ENCODE measurements at places on chromosomes 7 and 10.
A peak's percentile ranks its signal among the peaks of the same experiment; 100 is the strongest.

GRCh38 chr7:118151671-118152070 lies 32.3 kb upstream of the LSM8 start:
- no peak for ATAC-seq

- ATAC-seq, result no peak
These were observed 21.9 kb downstream of the SND1 start for GRCh38 chr7:127673902-127674301.

GRCh38 chr7:33157311-33157710 lies 27.9 kb downstream of the BBS9 start:
- ATAC-seq, result no peak

- no peak for ATAC-seq
These were observed 61.9 kb upstream of the CACUL1 start for GRCh38 chr10:118816471-118817168.

GRCh38 chr10:29600067-29600466 lies 34.7 kb downstream of the SVIL start:
- no peak for ATAC-seq

GRCh38 chr7:11191574-11192220 lies 218.0 kb downstream of the PHF14 start:
- ATAC-seq, result no peak

- no peak for ATAC-seq
These were observed 90.7 kb downstream of the CALD1 start for GRCh38 chr7:134870156-134870555.

DNA sequence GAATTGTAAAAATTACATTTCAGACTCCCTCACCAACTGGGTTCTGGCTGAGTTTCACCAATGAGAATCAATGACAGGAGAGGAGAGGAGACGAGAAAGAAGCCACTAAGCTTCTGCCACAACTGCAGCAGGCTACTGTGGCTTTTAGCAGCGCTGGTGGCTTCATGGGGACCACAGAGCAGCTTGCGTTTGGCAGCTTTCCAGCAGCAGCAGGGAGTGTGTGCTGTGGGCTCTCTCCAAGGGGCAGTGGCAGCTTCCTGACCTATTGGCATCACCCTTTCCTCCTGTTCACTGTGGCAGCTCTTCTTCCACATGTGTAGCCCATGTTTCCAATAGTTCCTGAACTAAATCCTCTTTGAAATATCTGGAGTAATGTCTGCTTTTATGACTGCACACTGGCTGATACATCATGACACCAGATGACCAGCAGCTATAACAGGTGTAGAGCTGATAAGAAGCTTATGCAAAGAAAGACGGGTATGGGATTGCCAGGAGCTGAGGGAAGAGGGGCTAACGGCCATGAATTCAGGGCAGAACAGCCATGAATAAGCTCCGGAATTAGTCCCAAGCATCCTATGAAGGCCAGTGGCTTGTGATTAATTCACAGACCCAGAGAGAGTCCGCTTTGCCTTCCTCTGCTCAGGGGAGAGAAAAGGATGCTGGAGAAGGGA lies 46.8 kb downstream of the KCNH2 start:
- ATAC-seq, result no peak

- peak; percentile 59 for ATAC-seq
These were observed at the start of gene INSYN2A for GRCh38 chr10:127196282-127197153. INSYN2A (minus strand) TSS chr10:127196591; CDS start chr10:127176395, 20,196 bp downstream.

DNA sequence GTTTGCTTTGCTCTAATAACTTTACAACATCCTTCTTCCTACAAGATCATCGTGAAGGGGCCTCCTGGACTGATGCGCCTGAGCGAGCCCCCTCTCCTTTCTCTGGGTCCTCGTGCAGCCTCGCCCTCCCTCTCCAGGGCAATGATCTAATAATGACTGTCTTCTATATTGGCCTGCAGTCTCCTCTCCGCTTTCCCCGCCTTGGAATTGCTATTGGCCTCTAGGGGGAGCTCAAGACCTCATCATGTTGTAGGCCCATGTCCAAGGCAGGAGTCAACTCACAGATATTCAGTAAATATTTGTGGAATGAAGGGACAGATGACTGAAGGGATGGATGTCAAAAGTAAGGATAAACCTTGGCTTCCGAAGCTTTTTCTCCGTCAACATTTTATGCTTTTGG lies 1180.3 kb downstream of the TYW1 start:
- no peak for ATAC-seq

GRCh38 chr10:11351801-11352200 lies 259.6 kb downstream of the USP6NL start:
- ATAC-seq, result no peak

DNA sequence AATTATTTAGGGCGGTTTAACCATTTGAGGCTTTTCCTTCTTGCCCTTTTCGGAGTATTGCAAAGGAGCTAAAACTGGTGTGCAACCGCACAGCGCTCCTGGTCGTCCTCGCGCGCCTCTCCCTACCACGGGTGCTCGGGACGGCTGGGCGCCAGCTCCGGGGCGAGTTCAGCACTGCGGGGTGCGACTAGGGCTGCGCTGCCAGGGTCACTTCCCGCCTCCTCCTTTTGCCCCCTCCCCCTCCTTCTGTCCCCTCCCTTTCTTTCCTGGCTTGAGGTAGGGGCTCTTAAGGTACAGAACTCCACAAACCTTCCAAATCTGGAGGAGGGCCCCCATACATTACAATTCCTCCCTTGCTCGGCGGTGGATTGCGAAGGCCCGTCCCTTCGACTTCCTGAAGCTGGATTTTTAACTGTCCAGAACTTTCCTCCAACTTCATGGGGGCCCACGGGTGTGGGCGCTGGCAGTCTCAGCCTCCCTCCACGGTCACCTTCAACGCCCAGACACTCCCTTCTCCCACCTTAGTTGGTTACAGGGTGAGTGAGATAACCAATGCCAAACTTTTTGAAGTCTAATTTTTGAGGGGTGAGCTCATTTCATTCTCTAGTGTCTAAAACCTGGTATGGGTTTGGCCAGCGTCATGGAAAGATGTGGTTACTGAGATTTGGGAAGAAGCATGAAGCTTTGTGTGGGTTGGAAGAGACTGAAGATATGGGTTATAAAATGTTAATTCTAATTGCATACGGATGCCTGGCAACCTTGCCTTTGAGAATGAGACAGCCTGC lies 3.1 kb downstream of the FZD1 start:
- no peak for ATAC-seq

- no peak for ATAC-seq
These were observed 77.4 kb downstream of the EPC1 start for GRCh38 chr10:32269343-32270100.

DNA sequence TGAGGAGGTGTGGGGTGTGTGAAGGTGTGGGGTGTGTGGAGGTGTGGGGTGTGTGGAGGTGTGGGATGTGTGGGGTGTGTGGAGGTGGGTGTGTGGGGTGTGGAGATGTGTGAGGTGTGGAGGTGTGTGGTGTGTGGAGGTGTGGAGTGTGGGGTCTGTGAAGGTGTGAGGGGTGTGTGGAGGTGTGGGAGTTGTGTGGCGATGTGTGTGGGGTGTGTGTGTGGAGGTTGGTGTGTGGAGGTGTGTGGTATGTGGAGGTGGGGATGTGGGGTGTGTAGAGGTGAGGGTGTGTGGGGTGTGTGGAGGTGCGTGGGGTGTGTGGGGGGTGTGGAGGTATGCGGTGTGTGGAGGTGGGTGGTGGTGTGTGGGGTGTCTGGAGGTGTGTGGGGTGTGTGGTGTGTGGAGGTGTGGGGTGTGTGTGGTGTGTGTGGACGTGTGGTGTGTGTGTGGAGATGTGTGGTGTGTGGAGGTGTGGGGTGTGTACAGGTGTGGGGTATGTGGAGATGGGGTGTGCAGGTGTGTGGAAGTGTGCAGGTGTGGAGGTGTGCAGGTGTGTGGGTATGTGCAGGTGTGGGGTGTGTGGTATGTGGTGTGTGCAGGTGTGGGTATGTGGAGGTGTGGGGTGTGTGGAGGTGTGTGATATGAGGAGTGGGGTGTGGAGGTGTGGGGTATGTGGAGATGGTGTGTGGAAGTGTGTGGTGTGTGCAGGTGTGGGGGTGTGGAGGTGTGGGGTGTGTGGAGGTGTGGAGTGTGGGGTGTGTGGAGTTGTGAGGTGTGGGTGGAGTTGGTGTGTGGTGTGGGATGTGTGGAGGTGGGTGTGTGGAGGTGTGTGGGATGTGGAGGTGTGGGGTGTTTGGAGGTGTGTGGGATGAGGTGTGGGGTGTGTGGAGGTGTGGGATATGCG lies 34.5 kb downstream of the SPDYE17 start:
- ATAC-seq, result peak; percentile 34

- no peak for ATAC-seq
These were observed 62.2 kb downstream of the GRID1 start for GRCh38 chr10:86304436-86304835.
